ENCODE measurements at places on chromosomes 5 and 9. TPM values are rescaled to one million over a fixed set of nuclear protein-coding genes. Genes with fewer than 3 reads are reported as not detected.

GRCh38 chr9:101369884-101370531 lies 14.8 kb downstream of the BAAT start:
- no peaks in the 10 kb centered on the region for H3K4me1 ChIP-seq
- no peak overlapping the region for H3K4me3 ChIP-seq
- H3K27me3 ChIP-seq = no peaks in the 10 kb centered on the region
- H3K36me3 ChIP-seq = no peaks in the 10 kb centered on the region

- peaks cover 1% of the 10 kb centered on the region for H3K4me1 ChIP-seq
- H3K4me3 ChIP-seq = no peak overlapping the region
- DNase-seq = no peak
- H3K27ac ChIP-seq = no peak overlapping the region
Observed at GRCh38 chr9:84187090-84187489, 153.5 kb downstream of the SLC28A3 start.

- H3K36me3 ChIP-seq = peaks cover 10% of the 10 kb centered on the region
- H3K4me1 ChIP-seq = peaks cover 3% of the 10 kb centered on the region
- H3K4me3 ChIP-seq = no peak overlapping the region
- DNase-seq = no peak
- H3K27me3 ChIP-seq = no peaks in the 10 kb centered on the region
Observed at GRCh38 chr9:95139126-95139525, 178.4 kb downstream of the FANCC start.

MEIKIN gene
- 0.17 TPM for total RNA-seq

GRCh38 chr9:21804331-21804730 lies 1.9 kb downstream of the MTAP start:
- no peak overlapping the region for H3K27ac ChIP-seq
- H3K4me1 ChIP-seq = peaks cover 12% of the 10 kb centered on the region
- no peak for DNase-seq
- no peak overlapping the region for H3K4me3 ChIP-seq
- no peaks in the 10 kb centered on the region for H3K27me3 ChIP-seq

DNA sequence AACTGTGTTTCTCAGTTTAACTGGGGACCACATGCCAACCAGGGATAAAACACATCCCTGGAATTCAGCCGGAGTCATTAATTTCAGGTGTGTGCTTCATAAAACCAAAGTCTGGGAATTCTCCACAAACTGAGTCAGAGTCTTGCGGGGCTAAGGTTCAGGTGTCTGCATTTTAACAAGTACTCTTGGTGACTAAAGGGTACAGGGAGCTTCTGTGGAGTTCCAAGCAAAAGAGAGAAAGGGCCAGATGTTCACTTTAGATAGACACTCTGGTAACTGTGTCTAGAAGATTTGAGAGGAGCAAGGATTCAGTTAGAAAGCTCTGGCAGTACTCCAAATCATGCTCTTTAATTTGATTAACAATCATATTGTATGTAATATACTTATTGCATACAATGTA lies 4.0 kb downstream of the NADK2 start:
- H3K4me1 ChIP-seq = peaks cover 7% of the 10 kb centered on the region
- DNase-seq = no peak
- no peak overlapping the region for H3K27ac ChIP-seq

KCTD16 gene
- total RNA-seq = 30.8 TPM

- H3K27me3 ChIP-seq = no peaks in the 10 kb centered on the region
- no peak overlapping the region for H3K4me3 ChIP-seq
- peaks cover 81% of the 10 kb centered on the region for H3K36me3 ChIP-seq
- H3K27ac ChIP-seq = peak overlapping the region; percentile 33
Observed at GRCh38 chr9:134057751-134058701, 9.8 kb downstream of the BRD3 start.

RPL35 gene
- total RNA-seq = 640 TPM

DNA sequence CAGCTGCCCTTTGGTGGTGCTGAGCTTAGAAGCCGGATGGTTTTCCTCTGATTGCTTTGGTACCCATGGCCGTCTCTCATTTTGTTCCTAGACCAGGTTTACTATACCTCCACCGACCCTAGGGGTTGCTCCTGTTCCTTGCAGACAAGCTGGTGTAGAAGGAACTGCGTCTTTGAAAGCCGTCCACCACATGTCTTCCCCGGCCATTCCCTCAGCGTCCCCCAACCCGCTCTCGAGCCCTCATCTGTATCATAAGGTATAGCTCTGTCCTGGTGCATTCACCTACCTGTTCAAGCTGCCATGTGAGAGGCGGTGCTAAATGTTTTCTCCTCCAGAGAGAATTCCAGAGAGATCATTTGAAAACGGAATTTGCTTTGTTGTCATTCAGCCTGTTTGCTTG lies 39.5 kb downstream of the TENT4A start:
- peaks cover 78% of the 10 kb centered on the region for H3K36me3 ChIP-seq
- no peaks in the 10 kb centered on the region for H3K4me1 ChIP-seq
- no peak for DNase-seq

GRCh38 chr9:95552814-95553546 lies 36.2 kb upstream of the PTCH1 start:
- no peaks in the 10 kb centered on the region for H3K36me3 ChIP-seq
- H3K4me3 ChIP-seq = peak overlapping the region; percentile 16
- no peak for DNase-seq
- H3K27me3 ChIP-seq = peaks cover 7% of the 10 kb centered on the region

ZFP2 gene
- total RNA-seq = 7.7 TPM

CNTNAP3 gene
- total RNA-seq = 21.3 TPM

GRCh38 chr9:112535301-112535700 lies 48.7 kb downstream of the KIAA1958 start:
- no peak overlapping the region for H3K4me3 ChIP-seq
- no peaks in the 10 kb centered on the region for H3K4me1 ChIP-seq
- no peaks in the 10 kb centered on the region for H3K27me3 ChIP-seq
- DNase-seq = no peak

DNA sequence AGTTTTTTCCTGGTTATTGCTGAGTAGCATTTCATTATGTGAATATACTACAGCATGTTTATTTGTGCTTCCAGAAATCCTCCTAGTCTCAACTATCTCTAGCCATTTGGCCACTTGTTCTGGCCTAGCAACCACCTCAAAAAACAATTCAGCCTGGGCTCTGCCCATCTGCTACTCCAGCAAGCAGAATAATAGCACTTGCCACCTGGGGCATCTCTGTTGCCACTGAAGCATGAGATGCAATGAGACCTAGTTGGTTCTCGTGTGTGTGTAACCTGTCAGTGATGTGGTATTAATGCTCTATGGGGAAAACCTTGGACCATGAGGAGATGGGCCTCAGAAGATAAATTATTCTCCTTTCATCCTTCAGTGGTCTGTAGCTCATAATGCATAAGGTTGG lies 129.5 kb downstream of the RNF180 start:
- H3K4me1 ChIP-seq = no peaks in the 10 kb centered on the region

DNA sequence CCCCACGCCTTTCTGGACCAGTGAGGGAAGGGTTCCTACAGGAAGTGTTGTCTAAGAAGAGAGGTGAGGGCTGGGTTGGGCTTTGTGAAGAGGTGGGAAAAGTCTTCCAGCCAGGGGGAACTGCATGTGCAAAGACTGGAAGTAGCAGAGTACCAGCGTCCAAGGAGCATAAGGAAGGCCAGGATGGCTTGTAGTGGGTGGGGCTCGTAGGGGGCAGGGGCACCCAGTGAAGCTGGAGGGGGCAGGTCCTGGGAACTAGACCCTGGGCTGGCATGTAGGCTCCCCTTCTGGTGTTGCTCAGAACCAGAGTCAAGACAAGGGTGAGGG lies 20.4 kb downstream of the PRRX2 start:
- no peak overlapping the region for H3K27ac ChIP-seq
- no peak overlapping the region for H3K4me3 ChIP-seq
- no peak for DNase-seq

GRCh38 chr9:130213911-130214761 lies 41.9 kb downstream of the NCS1 start:
- H3K36me3 ChIP-seq = peaks cover 62% of the 10 kb centered on the region
- no peak overlapping the region for H3K27ac ChIP-seq
- no peak for DNase-seq
